ENCODE measurements at places on chromosomes 5 and 9.

DNA sequence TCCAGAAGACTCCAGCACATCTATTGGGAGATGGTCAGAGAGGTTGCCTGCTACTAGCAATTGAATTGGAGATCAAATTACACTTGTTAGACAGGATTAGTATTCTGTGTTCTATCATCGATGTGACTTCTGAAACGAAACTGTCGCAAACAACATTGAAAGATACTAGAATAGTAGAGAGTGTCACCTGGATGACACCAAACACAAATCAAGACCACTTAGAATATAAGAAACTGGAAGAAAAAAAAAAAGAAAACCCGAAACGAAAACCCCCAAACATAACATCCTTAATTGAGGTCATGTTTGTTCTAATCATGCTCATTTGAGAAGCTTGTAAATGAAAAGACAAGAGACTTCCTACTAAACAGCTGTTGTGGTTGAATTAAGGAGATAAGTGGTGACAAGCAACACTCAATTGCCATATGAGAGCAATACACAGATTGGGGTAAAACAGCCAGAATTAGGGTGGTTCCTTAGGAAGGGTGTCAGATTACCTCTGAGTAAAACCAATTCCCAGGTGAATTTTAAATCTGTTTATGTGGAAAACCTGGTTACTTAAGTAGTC lies 97.6 kb downstream of the BASP1 start:
- no peak for DNase-seq

DNA sequence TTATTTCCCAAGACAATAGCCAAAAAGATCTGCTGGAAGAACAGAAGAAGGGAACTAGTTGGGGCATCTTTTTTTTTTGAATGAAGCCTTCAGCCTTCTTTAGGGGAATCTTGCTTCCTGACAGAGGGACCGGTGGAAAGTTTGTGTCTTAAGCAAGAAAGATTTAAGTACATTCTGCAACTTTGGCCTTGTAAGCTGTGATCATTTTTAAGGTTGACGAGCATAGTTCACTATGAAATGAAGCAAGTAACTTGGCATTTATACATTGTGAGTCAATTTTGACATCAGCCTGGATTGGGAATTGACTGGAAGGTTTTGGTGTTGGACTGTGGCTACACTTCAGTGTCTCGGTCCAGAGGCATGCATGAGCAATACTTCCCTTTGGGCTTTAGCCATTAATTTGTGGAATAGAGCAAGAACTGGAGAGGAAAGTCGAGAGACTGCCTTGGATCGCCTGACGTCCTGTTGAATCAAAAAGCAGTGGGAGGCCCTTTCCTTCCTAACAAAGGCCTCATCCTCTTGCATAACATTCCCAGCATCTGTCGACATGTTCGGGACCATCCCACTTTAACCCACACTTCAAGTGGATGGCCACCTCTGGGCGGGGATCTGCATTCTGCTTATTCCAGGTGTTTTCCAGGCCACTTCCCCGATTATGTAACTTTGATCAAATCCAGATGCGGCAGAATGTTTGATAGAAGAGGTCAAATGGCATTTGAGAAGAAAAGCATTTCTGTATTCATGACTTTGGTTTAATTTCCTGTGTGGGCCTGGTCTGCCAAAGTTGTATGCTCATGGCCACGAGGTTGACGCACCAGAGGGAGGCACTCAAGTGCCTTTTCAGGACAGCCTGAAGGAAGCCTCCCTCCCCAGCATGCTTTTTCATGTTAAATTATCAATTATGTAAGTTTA lies 12.5 kb downstream of the ABL1 start:
- DNase-seq, result no peak

DNA sequence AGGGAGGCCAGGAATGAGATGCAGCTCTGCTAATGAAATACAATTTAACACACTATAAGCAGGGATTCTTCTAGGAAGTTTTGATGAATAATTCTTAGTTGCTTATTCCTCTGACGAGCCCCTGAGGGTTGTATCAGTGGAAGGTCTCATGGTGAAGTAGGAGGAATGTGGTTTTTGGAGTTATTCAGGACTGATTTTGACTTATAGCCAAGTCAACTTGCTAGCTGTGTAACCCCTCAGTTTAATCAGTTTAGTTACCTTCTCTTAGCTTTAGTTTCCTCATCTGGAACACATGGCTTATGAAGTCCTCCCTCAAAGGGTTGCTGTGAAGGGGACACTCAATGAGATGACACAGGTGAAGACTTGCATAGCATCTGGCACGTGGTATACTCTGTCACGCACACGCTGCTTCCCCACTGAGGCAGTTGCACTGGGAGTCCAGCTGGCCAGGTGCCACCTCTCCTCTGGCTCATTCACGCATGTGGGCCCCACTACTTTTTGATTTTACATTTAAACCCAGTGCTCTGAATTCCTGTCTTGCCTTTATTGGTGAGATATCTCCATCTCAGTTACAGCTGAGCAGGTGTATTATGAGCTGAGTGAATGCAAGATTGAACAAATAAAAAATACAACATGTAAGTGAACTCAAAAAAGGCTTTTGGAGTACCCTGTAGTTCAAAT lies 415.0 kb downstream of the ARHGEF28 start:
- DNase-seq, result no peak

- no peak for DNase-seq
These were observed 70.6 kb downstream of the HMHB1 start for GRCh38 chr5:143882520-143882919.

DNA sequence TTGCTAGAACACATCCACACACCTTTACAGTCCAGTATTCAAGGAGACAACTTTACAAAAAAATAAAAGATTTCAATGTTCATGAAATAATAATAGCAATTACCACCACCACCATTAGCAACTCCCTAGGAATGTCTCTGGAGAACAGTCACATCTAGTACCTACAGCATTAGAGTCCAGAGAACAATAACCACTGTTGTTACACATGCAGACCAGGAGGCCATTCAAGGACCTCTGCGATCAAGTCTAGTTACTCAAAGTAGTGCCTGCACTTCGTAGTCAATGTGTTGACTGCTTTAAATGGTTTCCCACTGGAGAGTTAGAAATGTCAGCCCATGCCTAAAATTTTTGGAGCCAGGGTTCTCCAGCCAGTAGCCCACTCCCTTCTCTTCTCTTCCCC lies 244.4 kb downstream of the DEPDC1B start:
- no peak for DNase-seq

DNA sequence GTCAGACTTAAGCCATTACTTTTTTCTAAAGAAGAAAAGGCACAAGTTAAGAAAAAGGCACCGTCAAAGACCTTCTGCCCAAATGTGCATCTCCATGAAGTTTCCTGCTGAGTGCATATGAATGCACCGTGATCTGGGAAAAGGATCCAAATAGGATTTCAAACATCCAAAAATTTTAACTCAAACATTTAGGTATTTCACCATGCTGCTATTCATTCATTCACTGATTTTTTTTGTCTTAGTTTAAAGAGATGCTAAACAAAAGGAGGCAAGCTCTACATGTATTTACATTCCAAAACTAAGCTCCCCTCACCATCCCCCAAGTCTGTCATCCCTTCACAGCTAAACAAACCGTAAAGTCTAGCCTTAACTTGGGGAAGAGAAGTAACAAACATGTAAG lies 291.9 kb downstream of the ARL15 start:
- no peak for DNase-seq

DNA sequence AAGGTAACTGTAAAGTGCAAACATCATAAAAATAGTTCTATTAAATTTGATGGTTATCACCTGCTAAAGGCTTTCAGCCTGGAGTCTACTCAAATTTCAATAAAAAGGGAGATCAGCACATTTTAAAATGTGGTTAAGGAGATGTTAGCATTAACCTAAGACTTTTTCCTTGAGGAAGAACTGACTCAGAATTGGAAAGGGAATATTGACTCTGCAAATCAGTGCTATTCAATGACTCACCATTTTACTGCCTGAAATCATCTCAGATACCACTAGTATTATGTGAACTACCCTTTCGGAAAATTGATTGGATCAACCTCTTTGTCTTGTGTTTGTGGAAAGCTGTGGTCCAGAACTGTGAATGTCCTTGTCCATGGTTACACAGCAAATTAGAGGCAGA lies 113.3 kb downstream of the ADRB2 start:
- no peak for DNase-seq

GRCh38 chr9:117414906-117415331 lies at the start of gene ASTN2:
Gene ASTN2 (minus strand): TSS chr9:117415057. CDS start chr9:117414938, 119 bp downstream.
- DNase-seq, result no peak

- DNase-seq, result no peak
These were observed 1.5 kb downstream of the SPDL1 start for GRCh38 chr5:169584998-169585451.

DNA sequence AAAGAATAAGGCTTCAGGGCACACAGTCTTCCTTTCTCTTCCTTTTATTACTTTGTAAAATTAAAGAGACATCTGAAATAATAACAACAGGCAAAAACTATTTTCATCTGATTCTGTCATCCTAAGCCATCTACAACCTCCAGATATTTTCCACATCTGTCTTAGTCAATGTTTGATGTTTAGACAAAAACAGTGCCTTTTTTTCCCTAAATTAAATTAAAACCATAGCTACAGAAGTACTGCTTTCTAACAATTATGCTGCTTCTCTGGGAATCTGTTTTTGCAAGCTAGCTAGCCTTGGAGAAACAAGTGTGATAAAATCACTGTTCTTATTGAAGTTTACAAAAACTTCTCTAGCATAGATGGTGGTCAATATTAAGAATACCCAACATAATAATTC lies 95.4 kb downstream of the KIAA0825 start:
- no peak for DNase-seq

DNA sequence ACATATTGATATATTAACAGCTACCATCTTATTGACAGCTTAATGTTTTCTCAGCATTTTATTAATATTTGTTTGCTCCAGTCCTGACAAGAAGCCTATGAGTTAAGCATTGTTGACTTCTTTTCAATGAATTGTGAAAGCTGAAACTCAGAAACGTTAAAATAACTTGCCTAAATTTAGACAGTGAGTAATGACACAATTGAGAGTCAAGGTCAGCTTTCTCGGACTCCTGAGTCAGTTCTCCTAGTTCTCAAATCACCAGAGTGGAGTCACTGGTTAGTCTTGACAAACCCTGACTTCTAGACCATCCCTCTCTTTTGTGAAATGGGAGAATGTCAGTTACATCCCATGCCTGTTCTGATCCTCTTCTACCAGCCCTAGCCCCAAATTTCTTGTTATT lies 222.7 kb upstream of the ACO1 start:
- DNase-seq, result no peak

DNA sequence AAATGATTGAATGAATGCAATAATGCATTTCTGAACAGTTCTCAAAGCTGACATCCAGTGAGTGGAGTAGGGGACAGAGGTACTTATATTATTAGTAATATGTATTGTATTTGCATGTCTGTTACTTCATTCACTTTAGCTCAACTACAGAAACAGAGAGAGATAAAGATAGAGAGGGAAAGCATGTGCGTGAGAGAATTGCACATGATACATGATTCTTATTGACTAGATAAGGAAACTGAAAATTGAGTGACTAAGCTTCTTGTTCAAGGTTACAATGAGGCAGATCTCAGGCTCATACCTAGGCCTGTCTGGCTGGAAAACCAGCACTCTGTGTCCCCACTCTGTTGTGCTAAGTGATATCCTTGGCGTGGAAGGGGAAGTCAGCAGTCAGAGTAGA lies 337.7 kb upstream of the KLF4 start:
- no peak for DNase-seq

DNA sequence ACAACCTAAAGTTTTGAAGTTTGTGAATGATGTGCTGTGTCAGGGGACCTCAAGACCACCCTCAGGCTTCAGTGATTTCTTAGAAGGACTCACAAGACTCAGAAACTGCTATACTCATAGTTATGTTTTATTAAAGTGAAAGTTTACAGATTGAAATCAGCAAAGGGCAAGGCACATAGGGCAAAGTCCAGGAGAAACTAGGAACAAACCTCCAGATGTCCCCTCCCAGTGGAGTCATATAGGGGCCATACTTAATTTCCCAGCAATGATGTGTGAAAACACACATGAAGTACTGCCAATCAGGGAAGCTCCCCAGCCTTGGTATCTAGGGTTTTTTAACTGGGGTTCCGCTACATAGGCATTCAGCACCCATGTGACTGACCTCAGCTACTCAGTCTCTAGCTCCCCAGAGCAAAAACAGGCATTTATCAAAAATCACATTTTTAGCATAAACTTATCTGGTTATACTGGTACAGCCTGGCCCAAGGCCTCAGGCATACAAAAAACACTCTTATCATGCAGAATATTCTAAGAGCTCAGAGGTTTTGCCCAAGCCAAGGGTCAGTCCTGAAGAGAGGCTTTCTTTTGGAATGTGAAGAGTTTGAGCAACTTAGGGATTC lies 74.7 kb upstream of the ANKRD55 start:
- DNase-seq, result no peak
